ENCODE measurements at places on chromosomes 13 and 19. TPM values are rescaled to one million over a fixed set of nuclear protein-coding genes. Genes with fewer than 3 reads are reported as not detected.

Gene PRODH2
- not detected for polyA plus RNA-seq

Gene MEF2B
- polyA plus RNA-seq: 0.65 TPM

Gene NHLRC3
- polyA plus RNA-seq: 7.3 TPM

Gene OR7A5
- polyA plus RNA-seq: not detected

Gene NANOS2
- polyA plus RNA-seq: not detected

Gene NLRP5
- polyA plus RNA-seq: not detected

Gene SELENOV
- not detected for polyA plus RNA-seq

Gene CBY2
- polyA plus RNA-seq: not detected

Gene FOXA3
- polyA plus RNA-seq: 0.06 TPM

Gene TMEM145
- polyA plus RNA-seq: not detected
